ENCODE measurements at places on chromosomes 13 and 19.

DNA sequence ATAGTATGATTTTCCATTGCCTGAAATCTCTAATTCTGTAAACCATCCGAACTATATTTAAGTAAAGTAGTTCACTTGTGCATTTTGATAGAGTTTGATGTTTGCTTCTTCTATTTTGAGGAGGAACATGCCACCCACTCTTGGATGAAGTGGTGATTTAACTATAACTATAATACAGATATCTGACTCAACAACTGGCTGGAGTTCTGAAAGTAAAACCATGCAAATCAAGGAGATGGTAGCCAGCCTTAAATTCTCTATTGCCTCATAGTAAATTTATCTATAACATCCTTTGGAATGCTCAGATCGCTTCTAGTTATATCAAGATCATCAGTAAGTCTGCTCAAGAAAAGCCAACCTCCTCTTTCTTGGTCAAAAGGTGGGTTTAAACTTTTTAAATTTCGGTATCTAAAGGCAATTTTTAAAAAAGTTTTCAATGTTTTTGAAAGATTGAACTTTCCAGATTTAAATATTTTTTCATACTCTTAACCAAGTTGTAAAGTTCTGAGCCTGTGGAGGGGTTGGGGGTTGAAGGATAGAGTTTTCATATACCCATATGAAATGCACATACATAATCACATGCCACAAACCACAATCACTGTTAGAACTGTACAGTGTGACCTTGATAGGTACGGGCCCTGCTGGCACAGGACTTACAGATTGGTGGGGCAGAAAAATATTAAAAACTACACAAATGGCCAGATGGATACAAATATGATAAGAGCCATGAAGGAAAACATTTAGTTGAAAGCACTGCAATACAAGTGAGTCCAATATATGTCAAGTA, 90.5 kb upstream of the RFC3 start:
- ATAC-seq = no peak

DNA sequence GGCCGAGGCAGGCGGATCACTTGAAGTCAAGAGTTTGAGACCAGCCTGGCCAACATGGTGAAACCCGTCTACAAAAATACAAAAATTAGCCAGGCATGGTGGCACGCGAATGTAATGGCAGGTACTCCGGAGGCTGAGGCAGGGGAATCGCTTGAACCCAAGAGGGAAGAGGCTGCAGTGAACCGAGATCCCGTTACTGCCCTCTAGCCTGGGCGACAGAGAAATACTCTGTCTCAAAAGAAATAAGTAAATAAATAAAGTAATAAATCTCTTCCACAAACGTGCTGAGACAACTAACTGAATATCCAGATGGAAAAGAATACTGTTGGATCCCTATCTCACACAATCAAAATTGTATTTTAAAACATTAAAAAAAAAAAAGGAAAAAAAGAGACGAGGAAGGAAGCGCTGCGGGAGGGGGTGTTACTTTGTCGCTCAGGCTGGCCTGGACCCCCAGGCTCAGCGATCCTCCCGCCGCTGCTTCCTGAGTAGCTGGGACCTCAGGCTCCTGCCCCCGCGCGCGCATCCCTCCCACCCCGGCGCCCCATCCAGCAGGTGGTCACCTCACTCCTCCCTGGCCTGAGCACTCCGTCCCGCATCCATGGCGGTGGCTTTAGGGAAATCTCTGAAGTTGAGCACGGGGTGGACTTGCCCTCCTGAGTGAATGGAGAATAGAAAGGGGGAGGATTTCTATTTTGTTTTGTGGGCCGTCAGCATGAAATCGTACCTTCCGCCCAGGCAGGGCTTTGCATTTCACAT, 628 bp upstream of the ZNF813 start:
- ATAC-seq = peak; percentile 9

DNA sequence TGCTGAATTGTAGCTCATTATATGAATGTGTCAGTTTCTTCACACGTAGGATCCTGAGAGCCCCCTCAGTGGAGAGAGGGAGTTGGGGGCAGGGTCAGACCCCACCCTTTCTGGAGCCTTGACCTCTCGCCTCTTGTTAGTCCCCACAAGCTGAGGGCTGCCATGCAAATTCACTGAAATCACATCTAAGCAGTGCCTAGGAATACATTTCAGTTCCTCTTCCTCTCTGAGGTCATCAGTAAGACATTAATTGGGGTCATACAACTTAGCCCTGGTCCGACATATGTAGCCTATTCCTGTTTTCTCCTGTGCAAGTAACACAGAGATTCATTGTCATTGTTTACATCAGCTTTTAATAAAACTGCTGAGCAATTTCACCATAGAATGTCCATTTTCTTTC, 30.0 kb downstream of the MYO9B start:
- ATAC-seq = no peak

- no peak for ATAC-seq
These were observed 12.3 kb downstream of the TPT1 start for GRCh38 chr13:45328661-45329111.
